Activated effector memory CD4-positive, alpha-beta T cell treated with anti-CD3 and anti-CD28 coated beads, Interleukin-2, amount 50 U/mL, for 16 hours (primary cell): ENCODE measurements at places on chromosomes 2 and 18.

- DNase-seq, result no peak
Measured at GRCh38 chr2:4135765-4136164, 432.4 kb downstream of the DCDC2C start.

DNA sequence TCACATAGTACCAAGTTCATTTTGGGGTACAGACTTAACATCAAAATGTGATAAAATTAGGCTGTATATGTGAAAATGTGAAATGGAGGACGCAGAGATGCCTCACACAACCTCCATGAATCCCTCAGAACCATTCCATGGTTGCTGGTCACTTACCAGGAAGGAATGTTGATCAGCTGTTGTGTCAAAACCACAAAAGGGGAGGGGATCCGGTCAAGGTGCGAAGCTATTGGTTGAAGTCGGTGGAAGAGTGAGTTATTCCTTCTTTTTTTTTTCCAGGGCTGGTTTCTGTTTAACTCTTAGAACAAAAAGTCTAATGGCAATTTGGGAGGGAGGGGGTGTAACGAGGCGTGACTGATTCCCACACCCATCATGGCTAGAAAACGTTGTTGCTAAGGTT lies 32.3 kb upstream of the REG3A start:
- no peak for DNase-seq

- DNase-seq, result no peak
Measured at GRCh38 chr2:101770726-101771125, 73.2 kb downstream of the MAP4K4 start.

GRCh38 chr2:67600946-67601345 lies 203.8 kb downstream of the ETAA1 start:
- no peak for DNase-seq

GRCh38 chr2:216653093-216653799 lies 20.0 kb downstream of the IGFBP2 start:
- DNase-seq, result no peak

DNA sequence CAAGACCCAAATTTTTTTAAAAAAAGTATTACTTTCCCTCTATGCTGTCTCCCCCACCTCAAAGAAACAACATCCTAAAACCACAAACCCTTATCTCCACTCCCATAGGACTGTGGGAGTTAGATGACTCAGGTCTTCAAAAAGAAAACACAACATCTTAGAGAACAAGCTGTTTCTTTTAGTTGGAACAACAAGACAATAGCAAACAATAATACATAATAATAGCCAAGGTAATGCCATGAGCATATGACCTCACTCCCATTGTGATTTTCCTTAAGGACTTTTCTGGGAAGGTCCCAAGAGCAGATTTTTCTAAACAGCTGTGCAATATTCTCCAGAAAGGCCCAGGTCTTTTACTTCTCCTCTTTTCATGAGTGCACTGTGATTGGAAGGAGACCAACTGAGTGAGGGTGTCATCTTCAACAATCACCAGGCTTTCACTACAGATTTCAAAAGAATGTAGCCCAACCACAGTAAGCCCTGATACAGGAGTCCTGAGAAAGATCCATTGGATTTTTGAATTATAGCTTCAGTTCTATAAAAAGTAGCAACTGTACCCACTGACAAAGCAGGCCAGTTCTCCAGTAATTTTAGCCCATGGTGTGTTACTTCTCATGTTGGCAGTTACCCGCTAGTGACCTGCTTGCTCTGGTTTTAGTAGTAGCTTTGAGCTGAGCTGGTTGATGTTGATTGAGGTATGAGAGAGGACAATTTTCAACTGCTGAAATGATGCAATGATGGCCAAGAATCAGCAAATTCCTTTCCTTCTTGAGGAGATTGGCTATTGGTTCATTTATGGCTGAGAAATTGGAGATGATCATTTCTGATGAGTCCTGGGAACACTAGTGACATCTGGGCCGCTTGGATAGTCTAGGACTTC lies 144.5 kb upstream of the TCF4 start:
- DNase-seq, result no peak

GRCh38 chr18:48050176-48050575 lies 119.7 kb upstream of the SMAD2 start:
- peak; percentile 33 for DNase-seq

DNA sequence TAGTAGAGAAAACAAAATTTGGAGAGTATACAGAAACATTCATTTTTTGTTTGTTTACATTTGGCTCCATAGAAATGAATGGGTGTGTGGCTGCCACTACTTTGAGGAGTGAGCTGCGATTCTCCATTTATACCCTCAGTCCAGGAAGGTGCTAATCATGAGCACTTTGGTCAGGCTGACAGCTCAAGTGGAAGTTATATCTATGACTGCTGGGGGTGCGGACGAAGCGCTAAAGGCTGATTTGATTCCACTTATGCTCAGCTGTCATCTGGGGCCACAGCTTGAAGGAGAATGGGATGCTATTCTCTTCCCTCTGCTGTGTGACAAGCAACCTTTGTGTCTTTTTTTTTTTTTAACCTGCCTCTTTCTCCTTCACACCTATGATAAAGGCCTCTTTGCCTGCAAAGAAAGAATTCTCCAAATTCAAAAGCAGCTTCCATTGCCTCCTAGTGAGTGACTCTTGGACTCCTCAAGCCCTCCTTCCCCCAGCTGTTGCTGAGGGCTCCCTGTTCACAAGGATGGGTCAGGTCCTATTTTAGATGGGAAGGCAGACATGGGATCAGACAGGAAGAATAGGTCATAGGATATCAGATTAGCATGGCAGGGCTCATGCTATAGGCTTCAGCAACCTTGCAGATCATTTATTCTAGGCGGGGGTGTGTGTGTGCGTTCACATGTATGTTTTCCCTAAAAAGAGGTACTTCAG lies 201.6 kb downstream of the SETBP1 start:
- no peak for DNase-seq

- DNase-seq, result no peak
Measured at GRCh38 chr2:215729985-215730620, 283.2 kb downstream of the MREG start.

GRCh38 chr2:45984896-45985473 lies 312.2 kb upstream of the EPAS1 start:
- no peak for DNase-seq

DNA sequence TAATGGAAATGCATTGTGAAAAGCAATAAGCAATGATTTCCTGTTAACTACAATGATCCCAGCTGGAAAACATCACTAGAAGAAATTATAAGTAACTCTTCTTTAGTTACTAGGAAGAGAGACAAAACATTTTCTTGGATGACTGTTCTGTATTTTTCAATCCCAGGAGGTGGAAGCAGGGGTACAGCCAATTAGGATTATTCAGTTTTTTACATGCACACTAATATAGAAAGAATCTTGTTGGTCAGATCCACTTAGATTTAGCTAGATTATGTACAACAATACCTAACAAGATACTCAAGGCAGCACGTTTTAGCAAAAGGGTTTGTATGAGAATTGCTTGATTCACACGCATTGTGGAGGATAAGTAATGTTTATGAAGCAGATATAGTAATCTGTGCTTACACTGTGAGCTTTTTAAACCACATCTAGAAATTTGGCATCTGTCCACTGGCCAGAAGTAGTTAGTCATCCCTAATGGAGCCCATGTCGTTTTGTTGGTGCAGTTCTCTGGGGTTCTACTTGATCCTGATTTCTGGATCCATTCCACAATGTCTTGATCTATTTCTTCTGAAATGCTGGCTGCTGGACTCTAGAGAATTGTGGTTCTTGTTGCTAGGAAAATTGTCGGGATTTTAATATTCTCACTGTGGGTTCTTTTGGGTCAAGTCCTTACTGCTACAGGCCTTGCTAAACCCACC lies 199.7 kb downstream of the ADCYAP1 start:
- no peak for DNase-seq

DNA sequence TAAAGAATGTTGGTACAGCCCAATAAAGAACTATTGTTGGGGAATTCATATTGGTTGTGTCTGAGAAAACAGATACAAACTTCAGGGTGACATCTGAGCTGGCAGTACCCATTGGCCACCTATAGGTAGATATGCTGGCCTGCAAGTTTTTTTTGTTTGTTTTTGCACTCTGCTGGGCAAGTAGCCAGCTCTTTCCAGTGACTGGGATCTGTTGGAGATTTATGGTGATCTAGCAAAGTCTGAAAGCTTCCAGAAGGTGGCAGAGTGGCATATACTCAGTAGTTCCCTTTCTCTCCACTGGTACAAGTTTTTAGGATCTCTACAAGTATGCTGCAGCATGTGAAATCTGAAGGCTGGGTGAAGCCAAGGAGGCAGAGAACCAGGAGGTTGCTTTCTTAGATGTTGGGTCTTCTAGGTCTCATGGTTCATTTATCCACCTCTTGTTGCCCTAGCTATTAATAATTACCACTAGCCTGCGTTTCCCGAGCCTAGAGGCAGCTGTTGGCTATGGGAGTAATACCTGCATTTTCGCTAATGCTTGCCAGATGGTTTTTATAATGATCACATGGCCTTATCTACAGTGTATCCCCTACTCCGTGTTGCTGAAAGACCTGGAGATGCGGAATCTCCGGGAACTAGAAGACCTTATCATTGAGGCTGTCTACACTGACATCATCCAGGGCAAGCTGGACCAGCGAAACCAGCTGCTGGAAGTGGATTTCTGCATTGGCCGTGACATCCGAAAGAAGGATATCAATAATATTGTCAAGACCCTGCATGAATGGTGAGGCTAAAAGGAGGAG lies 9.5 kb downstream of the COPS7B start:
- DNase-seq, result no peak

GRCh38 chr2:106975641-106976040 lies 89.7 kb upstream of the ST6GAL2 start:
- no peak for DNase-seq

GRCh38 chr2:96374211-96374951 lies 38.8 kb downstream of the NCAPH start:
- no peak for DNase-seq

DNA sequence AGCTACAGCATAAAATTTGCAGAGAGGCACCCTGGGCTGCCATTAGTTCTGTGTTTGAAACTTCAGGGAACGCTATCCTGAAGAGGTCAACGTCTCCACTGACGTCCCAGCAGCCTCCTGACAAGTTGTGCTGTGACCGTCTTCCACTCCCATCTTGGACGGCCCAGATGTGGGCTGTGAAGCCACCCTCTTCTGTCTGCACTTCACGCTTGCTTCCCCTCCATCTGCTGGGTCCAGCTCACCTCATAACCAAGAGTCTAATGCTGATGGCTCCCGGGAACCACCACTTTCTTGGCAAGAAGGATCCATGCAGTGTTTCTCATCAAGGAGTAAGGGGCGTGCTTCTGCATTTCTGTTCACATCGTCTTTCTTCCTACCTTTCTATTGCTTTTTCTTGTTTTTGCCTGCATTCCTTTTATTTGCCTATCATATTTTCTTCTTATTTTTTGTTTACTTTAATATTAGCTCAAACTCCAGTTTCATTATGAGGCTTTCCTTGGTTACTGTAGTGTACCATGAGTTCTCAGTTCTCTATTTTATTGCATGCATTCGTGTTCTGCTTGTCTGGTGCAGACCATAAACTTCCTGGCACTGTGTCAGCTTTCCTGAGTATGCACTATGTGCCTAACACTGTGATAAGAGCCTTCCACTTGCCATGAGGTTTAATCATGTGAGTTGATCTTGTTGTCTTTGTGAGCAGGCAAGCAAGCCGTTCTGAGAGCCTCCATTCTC lies 631.8 kb upstream of the RAB6C start:
- no peak for DNase-seq

DNA sequence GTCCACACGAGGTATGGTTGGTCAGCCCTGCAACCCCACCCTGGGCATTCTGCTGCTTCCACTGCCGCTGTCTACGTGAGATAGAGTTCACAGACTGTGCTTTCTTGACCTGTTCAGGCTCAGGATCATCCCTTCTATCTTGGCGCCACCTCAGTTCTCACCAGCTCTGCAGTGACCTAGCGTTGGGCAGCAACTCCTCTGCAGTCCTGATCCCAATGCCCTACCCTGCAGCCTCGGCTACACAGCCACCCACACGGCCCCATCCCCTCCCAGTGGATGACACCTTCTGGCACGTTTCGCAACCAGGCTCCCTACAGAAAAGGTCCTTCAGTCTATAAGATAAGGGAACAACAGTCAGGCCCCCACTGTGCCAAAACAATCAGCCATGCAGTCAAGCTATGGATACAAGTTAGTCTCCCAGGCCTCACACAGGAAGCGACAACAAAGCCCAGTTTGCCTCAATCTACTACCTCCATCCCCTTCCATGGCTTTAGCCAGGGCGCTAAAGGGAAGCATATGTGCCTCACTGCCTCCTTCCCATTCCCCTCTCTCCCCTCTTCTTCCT lies 317.9 kb upstream of the PKDCC start:
- no peak for DNase-seq

DNA sequence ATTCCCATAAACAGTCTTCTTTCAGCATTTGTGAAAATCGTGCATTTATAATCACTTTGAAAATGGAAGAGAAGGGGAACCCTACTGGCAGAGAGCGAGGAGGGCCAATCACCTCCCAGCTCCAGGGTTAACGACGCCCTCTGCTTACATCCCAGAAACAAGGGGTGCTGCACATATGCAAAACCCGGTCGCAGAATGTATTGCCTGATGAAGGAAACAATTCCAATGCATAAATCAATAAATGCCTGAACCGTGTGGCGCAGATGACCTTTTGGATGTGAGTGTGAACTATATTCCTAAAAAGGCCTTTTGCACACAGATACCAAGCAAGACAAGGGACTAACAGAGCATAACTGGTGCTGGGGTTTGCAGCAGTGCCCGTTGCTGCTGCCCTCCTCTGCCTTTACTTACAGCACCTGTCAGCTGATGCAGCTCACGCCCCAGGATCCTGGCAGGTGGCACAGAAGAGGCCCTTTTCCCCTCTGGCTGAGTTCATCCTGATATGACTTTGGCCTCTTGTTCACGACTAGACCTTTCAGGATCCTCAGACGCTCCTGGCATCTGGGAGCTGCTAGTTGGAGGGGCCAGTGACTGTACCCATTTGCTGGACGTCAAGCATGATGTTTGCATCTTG lies 67.8 kb downstream of the MYT1L start:
- no peak for DNase-seq

DNA sequence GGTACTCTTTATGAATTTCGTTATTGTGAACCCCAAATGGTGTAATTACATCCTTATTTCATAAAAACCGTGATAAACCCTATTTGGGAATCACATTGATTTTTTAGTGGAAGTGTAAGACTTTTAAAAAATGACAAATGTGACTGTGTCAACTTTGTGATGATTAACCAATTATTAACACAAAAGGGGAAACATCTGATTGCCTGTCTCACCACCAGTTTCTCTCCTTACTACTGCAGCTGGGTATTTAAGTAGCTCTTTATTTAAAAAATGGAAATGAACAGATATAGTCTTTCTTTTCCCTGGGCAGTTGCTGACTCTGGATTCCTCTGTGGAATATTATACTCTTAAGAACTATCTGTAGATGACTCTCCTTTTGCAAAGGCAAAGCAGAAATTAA lies 11.6 kb upstream of the RPE start:
- no peak for DNase-seq

DNA sequence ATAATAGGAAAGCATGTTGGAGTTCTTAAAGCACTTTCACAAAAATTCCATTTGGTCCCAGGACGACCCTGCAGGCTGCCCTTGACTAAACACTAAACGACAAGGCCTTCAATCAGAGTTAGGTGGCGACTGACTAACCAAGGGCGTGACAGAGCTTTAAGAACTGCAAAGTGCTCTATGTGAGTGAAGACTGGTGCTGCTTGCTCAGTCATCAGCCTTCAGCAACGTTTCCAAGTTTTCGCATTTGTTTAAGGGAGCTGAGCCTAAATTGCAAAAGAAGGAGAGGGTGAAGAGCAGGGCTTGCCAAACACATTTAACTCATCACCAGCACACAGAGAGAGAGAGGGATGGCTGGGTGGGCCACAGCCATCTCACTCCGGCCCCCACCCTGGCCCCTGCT lies 204.7 kb upstream of the PID1 start:
- no peak for DNase-seq

GRCh38 chr18:13521418-13521817 lies 204.9 kb downstream of the FAM210A start:
- no peak for DNase-seq

- DNase-seq, result no peak
Measured at GRCh38 chr2:232365621-232366321, 12.8 kb upstream of the ALPP start.
